EH (cell line): ENCODE measurements at places on chromosomes 16 and 17.
A peak's percentile ranks its signal among the peaks of the same experiment; 100 is the strongest.

- DNase-seq, result no peak
Measured at GRCh38 chr17:77028900-77029299, 111.9 kb upstream of the SEC14L1 start.

DNA sequence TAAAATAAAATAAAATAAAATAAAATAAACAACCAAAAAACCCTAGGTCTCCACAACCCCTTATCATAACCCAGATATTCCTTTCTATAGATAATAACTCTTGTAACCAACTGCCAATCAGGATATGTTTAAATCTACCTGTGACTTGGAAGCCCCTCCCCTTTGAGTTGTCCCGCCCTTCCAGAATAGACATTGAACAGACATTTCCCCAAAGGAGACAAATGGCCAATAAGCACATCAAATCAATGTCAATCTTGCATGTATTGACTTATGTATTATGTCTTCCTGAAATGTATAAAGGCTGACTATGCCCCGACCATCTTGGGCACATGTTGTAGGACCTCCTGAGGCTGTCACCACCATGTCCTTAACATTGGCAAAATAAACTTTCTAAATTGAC, 1.5 kb upstream of the MAPK7 start:
- no peak for DNase-seq

GRCh38 chr16:48564544-48565444, 45.2 kb downstream of the N4BP1 start:
- no peak for DNase-seq

GRCh38 chr16:88974916-88975215, 2.1 kb downstream of the CBFA2T3 start:
- no peak for DNase-seq

GRCh38 chr17:75509528-75510258, 5.6 kb downstream of the CASKIN2 start:
- DNase-seq, result no peak

DNA sequence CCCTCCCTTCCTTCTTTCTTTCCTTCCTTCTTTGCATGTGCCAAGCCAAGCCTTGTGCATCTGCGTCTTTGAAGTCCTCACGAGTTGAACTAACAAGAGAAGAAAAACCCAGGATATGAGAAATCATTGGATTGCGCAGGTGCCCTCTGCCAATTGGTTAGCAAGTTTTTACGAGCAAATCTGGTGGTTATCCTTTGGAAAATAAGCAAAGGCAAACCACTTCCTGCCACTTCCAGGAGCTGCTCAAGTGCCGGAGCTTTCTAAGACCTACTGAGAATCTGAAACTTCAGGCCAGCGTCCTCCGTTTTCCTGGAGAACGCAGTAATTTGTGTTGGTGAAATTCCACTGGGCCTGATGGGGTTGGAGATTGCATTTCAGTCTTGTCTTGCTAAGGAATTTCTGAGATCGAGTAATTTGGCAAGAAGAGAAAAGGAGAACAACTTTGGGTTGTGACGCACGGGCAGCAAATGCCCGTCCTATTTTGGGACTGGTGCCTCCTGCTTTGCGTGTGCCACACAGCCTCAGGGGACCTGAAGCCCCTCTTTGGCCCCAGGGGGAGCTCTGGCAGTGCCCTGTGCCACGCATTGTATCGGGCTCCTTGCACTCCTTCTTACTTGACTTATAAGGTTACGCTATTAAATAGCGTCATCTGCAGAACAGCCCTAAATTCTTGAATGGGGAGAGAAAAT, 56.4 kb downstream of the CMIP start:
- DNase-seq, result peak; percentile 97

- DNase-seq, result peak; percentile 89
Measured at GRCh38 chr17:56754523-56755208, 79.1 kb downstream of the C17orf67 start.

DNA sequence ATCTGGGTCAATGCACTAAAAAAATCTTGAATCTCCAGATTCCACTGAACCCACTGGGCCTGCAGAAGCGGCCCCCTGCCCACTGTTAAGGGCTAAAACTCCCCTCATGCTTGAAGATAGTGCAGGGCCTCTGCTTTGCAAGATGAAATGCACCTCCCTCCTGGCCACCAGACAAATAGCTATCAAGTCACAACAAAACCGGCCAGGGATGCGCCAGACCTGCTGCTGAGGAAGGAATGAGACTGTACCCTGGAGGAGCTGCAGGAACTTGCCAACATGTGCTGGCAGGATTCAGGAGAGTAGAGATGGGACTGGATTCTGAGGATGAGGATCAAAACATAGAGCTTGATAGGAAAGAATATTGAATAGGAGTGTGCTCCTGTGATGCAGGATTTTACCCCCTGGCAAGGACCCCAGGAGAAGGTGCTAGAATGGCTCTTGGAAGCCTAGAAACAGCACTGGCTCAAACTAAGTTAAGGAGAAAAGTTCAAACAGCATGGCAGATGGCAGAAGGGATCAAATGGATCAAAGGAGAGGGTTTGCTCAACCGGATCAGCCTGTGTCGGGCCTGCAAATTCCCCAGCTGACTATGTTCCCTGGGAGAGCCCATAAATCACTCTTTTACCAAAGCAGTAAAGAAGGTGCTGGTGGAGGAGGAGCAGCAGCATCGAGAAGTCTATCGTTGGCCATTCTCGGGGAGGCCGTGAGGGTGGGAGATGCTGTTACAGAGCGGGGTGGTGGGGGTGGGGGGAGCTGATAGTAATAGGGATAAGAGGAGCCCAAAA, 27.2 kb upstream of the XYLT2 start:
- DNase-seq, result peak; percentile 32

- DNase-seq, result peak; percentile 10
Measured at GRCh38 chr17:50443505-50443974, 17.5 kb downstream of the ACSF2 start.

DNA sequence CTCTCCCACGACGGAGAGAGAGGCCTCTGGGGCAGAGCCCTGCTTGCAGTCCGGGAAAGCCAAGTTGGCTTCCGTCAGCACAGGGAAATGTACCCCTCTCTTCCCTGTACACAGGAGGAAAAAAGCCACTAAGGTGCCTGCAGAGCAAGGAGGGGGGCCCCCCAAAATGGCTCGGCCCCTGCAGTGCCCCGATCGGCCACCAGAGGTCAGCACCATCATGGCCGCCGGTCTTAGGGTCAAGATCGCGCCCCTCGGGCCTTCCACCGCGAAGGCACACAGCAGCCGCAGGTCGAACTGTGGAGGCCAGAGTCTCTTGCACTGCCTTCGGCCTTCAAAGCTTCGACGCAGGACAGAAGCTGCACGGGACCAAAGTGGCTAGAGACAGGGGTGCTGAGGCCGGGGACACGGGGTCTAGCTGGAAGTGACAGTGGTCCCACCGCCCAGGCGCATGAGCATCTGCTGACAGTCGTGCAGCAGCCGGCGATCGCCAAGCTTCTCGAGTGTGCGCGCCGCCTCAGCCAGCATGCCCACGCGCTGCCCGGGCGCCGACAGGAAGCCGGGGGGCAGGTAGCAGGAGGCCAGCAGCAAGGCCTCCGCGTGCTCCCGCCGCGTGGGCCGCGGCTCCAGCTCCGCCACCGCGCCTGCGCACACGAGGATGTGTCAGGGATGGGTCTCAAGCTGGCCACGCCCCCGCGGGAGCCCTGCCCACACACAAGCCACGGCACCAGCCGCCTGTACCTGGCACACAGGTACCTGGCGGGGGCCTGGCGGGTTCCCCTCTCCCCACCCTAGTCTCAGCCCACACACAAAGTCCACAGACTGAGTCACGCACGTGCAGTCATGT, 24.4 kb downstream of the SREBF1 start:
- peak; percentile 58 for DNase-seq

- DNase-seq, result no peak
Measured at GRCh38 chr16:47150067-47150466, 6.3 kb upstream of the NETO2 start.

DNA sequence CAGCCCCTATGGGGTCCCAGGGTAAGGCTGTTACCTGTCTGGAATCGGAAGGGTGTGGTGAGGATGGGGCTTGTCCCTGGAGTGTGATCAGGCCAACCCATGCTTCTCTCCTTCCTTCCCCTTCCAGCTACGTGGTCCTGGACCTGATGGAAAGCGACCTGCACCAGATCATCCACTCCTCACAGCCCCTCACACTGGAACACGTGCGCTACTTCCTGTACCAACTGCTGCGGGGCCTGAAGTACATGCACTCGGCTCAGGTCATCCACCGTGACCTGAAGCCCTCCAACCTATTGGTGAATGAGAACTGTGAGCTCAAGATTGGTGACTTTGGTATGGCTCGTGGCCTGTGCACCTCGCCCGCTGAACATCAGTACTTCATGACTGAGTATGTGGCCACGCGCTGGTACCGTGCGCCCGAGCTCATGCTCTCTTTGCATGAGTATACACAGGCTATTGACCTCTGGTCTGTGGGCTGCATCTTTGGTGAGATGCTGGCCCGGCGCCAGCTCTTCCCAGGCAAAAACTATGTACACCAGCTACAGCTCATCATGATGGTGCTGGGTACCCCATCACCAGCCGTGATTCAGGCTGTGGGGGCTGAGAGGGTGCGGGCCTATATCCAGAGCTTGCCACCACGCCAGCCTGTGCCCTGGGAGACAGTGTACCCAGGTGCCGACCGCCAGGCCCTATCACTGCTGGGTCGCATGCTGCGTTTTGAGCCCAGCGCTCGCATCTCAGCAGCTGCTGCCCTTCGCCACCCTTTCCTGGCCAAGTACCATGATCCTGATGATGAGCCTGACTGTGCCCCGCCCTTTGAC, 2.4 kb downstream of the MAPK7 start:
- no peak for DNase-seq

DNA sequence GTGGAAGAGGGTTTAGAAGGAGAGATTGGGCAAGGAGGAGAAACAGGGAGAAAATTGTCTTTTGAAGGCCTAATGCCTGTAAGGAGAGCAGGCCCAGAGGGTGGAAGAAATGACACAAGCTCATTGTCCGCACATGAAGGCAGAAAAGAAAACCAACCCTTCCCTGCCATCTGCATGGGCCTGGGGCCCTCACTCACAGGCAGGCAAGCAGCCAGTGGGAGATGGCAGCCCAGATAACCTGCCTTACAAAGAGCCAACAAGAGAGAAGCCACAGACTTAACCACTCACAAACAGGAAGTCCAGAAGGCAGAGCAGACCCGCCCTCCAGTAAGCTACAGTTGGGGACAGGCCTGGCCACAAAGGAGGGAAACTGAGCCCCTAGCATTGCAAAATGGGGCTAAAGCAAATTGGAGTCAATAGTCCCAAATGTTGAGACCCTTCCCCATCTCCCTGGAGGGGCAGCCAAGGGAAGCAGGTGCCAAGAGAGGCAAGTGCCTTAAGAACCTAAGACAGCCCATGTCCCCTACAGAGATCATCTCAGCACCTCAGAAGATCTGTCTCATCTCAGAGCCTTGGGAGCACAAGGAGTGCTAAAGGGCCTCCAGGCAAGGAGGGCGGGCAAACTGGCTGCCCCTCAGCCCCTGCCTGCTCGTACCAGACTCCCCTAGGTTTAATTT, 7.3 kb upstream of the TSPOAP1 start:
- peak; percentile 32 for DNase-seq

- DNase-seq, result no peak
Measured at GRCh38 chr17:45851873-45852272, 7.2 kb downstream of the SPPL2C start.

DNA sequence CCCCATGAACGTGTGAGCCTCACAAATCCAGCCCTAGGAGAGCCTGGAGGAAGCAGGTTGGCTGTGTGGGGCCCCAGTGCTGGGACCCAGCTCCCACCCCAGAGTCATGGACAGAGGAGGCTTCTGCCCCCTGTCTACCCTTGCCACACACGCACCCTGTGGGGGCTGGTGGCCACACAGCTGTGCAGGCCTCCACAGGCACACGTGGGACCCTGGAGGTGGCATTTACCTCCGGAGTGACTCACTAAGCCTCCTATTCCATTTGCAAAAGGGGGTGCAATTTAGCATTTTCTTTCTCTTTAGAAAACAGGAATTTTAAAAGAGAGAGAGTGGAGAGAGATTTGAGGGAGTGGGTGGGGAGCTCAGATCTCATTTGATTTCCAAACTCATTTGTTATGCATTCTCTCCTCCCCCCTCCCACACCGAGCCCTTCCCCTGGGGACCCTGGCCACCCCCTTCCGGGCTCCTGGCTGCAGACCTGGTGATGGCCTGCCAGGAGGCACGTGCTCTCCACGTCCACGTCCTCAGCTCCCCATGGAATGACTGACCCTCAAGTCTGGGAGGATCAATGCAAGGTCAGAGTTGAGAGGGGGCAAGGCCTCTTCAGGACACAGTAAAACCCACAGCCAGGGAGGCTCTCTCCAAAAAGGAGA, 6.8 kb downstream of the PITPNM3 start:
- no peak for DNase-seq

GRCh38 chr17:60743799-60744198, 66.1 kb downstream of the BCAS3 start:
- DNase-seq, result peak; percentile 74

- peak; percentile 44 for DNase-seq
Measured at GRCh38 chr16:85557083-85557970, 55.8 kb upstream of the GSE1 start.

- DNase-seq, result peak; percentile 22
Measured at GRCh38 chr16:53898993-53899392, 195.0 kb downstream of the FTO start.

DNA sequence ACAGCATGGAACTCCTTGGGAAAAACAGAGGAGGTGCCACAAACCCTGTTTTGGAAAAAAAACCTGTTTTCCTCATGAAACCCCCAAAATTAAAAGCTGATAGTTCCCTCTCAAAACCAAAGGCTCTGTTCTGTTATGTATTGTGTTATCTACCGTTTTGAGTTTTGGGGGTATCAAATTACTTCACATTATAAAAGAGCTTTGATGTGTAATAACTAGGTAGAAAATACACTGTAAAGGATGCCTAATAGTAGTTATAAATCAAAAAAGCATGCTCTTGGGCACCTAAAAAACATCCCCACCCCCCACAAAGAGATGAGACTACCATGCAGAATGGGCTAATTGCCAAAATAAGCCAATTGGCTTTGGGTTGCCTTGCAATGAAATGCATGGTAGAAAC, 30.8 kb downstream of the C16orf54 start:
- no peak for DNase-seq

GRCh38 chr17:31627960-31628359, 231.1 kb downstream of the COPRS start:
- DNase-seq, result peak; percentile 93

- no peak for DNase-seq
Measured at GRCh38 chr17:72667096-72668063, 425.1 kb downstream of the SLC39A11 start.

DNA sequence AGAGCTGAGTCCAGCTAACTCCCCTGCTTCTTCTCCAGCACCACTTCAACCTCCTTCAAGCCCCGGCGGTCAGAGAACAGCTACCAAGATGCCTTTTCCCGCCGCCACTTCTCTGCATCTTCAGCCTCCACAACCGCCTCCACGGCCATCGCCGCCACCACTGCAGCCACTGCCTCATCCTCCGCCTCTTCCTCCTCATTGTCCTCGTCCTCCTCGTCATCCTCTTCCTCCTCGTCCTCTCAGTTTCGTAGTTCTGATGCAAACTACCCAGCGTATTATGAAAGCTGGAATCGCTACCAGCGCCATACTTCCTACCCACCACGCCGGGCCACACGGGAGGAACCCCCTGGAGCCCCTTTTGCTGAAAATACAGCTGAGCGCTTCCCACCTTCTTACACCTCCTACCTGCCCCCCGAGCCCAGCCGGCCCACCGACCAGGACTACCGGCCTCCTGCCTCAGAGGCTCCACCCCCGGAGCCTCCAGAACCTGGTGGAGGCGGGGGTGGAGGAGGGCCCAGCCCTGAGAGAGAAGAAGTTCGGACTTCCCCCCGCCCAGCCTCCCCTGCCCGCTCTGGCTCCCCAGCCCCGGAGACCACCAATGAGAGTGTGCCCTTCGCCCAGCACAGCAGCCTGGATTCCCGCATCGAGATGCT, 7.1 kb downstream of the SETD1A start:
- no peak for DNase-seq
